Vein endothelial cell (primary cell): ENCODE measurements at places on chromosomes 11 and 22. TPM values are rescaled to one million over a fixed set of nuclear protein-coding genes. Genes with fewer than 3 reads are reported as not detected.

The DEUP1 gene
- total RNA-seq = not detected in 2 replicates

The MICAL3 gene
- 34.0 and 44.4 TPM in 2 replicates for total RNA-seq

The BBS1 gene
- total RNA-seq = 28.4 and 43.8 TPM in 2 replicates

The MS4A3 gene
- not detected in 2 replicates for total RNA-seq

The ACTN3 gene
- 0.19 TPM in 1 of 2 replicates, not detected in the other for total RNA-seq

The GUCY1A2 gene
- total RNA-seq = 1.3 and 1.4 TPM in 2 replicates

The TEAD1 gene
- total RNA-seq = 45.1 and 50.0 TPM in 2 replicates

The TST gene
- 60.7 and 73.8 TPM in 2 replicates for total RNA-seq

The GAB2 gene
- 45.9 and 46.1 TPM in 2 replicates for total RNA-seq

The PAK1 gene
- total RNA-seq = 0.86 and 0.98 TPM in 2 replicates

The ANAPC15 gene
- 25.8 and 28.3 TPM in 2 replicates for total RNA-seq

The UCP3 gene
- 0.33 and 0.67 TPM in 2 replicates for total RNA-seq

The CNIH2 gene
- 0.33 TPM in 1 of 2 replicates, not detected in the other for total RNA-seq

The OR8K5 gene
- not detected in 2 replicates for total RNA-seq

The CXCR5 gene
- total RNA-seq = not detected in 2 replicates

The SLC16A8 gene
- not detected in 2 replicates for total RNA-seq

The CAPRIN1 gene
- 227 and 287 TPM in 2 replicates for total RNA-seq

The APOBEC3H gene
- 0.29 and 0.33 TPM in 2 replicates for total RNA-seq

The MMP7 gene
- 0.76 and 1.6 TPM in 2 replicates for total RNA-seq

The VSIG10L2 gene
- not detected in 2 replicates for total RNA-seq

The C11orf42 gene
- not detected in 2 replicates for total RNA-seq

The OR51B4 gene
- total RNA-seq = not detected in 2 replicates

The CEP57 gene
- total RNA-seq = 31.4 and 34.2 TPM in 2 replicates

The C11orf16 gene
- not detected in 2 replicates for total RNA-seq

The KIF18A gene
- total RNA-seq = 8.5 and 12.8 TPM in 2 replicates

The SELENOM gene
- 28.9 and 65.0 TPM in 2 replicates for total RNA-seq

The FIBIN gene
- not detected in 2 replicates for total RNA-seq

The ZNF74 gene
- total RNA-seq = 14.2 and 16.7 TPM in 2 replicates

The CCDC188 gene
- total RNA-seq = 8.6 and 8.8 TPM in 2 replicates

The FOSL1 gene
- 32.1 and 39.5 TPM in 2 replicates for total RNA-seq

The RRAS2 gene
- 109 and 114 TPM in 2 replicates for total RNA-seq

The MMP8 gene
- total RNA-seq = not detected in 2 replicates

The RAB38 gene
- total RNA-seq = 2.0 and 5.2 TPM in 2 replicates

The OR51I1 gene
- not detected in 2 replicates for total RNA-seq

The PLA2G3 gene
- total RNA-seq = 0.19 TPM in 1 of 2 replicates, not detected in the other

The KRTAP5-1 gene
- not detected in 2 replicates for total RNA-seq

The COMMD9 gene
- 38.9 and 51.0 TPM in 2 replicates for total RNA-seq

The APOL1 gene
- 3.3 and 3.6 TPM in 2 replicates for total RNA-seq

The CWC15 gene
- total RNA-seq = 36.6 and 43.3 TPM in 2 replicates

The PAMR1 gene
- 0.86 and 1.6 TPM in 2 replicates for total RNA-seq

The POU2AF1 gene
- not detected in 2 replicates for total RNA-seq

The APOBEC3G gene
- 4.1 and 4.6 TPM in 2 replicates for total RNA-seq

The TMEM45B gene
- 0.10 and 0.33 TPM in 2 replicates for total RNA-seq

The ARHGAP8 gene
- 0.33 and 0.38 TPM in 2 replicates for total RNA-seq

The SMIM35 gene
- total RNA-seq = not detected in 2 replicates

The MRPL21 gene
- total RNA-seq = 62.3 and 82.0 TPM in 2 replicates

The STK33 gene
- total RNA-seq = 0.98 and 1.3 TPM in 2 replicates

The CARD18 gene
- not detected in 2 replicates for total RNA-seq

The OR8A1 gene
- not detected in 2 replicates for total RNA-seq

The APOBEC3A gene
- total RNA-seq = not detected in 2 replicates

The RIBC2 gene
- total RNA-seq = 0.38 TPM in 1 of 2 replicates, not detected in the other

The OSM gene
- not detected in 2 replicates for total RNA-seq

The TBX1 gene
- total RNA-seq = 11.2 and 27.4 TPM in 2 replicates

The CPT1B gene
- total RNA-seq = 2.0 and 2.5 TPM in 2 replicates

The CHST1 gene
- total RNA-seq = 48.7 and 90.7 TPM in 2 replicates

The DDX25 gene
- total RNA-seq = not detected in 2 replicates

The RHOD gene
- 13.4 and 13.9 TPM in 2 replicates for total RNA-seq

The DUSP8 gene
- 0.57 and 1.3 TPM in 2 replicates for total RNA-seq
